Activated gamma-delta T cell treated with Interleukin-2 at 50 U/mL for 16 hours (primary cell): ENCODE measurements at places on chromosomes 1 and 21.

- no peak for DNase-seq
Measured at GRCh38 chr1:109717729-109718128, 5.7 kb downstream of the GSTM5 start.

DNA sequence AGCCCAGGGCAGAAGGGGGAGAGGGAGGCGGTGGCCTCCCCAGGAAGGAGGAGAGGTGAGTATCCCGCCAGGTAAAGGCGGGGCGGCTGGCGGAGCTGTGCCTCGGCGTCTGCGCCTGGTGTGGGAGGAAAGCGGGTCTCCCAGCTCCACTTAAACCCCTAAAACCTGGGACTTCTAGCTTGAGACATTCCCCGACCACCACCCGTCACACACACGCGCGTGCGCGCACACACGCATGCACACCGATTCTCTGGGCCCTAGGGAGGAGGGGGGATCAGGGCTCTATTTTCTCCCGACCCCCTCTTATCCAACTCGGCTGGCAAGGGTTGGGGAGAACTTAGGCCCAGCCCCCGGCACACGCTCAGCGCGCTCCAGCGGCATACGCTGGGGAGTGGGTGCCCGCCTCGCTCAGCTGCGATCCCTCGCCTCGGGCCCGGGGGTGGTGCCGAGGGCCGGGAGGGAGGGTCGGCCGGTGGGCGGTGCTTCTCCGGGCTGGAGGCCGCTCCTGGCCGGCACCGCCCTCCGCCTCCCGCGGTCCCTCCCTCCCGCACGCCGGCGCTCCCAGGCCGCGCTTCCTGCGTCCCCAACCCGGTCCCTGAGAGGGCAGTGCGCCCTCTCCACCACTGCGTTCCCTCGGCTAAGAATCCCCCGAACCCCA, at the start of gene TMEM51:
TSS of gene TMEM51 (plus strand) at position 564 of the 658 bp plus-strand sequence. CDS start 61,341 bp downstream, outside the sequence.
- no peak for DNase-seq

DNA sequence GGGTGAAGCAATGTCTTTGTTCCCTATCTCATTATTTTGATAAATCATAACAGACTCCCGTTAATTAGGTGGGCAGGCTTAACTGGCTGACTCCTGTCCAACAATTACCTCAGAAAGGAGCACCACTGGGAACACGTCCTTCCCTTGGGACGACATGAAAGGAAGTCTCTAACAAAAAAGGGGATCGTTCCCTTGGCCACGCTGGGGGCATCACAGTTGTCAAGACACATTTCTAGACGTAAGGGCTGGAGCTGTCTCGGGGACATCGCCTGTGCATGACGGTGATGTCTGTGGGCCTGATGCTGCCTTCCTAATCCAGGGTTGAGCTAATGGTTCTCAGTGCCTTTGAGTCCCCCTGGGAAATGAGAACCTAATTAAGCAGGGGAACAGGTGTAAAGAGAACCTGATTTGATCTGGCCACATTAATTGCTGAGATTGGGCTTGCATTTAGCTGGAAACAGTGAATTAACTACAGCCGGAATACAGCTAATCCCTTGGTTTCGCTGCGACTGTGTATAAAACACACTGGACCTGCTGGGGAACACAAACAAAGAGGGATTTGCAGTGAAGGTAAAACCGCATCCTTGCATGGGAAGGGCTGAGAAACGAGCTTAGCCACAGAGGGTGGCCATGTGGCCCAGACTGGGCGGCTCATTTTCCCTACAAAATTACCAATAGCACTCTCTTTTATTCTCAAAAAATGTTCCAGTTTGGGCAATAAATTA, 111.8 kb downstream of the MRPS6 start:
- no peak for DNase-seq

DNA sequence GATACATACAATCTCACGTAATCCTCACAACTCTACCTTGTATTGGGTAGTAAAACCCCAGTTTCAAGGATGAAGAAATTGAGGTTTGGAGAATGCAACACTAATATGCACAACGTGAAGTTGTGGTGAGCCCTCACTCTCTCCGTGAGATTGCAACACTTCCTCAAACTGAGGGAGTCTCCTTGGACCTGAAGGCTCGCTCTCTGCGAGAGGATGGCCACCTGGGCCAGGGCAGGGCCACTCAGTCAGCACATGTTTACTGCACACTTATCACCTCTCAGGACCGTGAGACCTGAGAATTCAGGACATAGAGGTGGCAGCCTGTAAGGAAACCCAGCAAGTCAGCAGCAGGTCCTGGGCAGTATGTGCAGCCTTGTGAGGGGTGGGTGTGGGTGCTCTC, 8.7 kb downstream of the SH3BP5L start:
- DNase-seq, result no peak

- no peak for DNase-seq
Measured at GRCh38 chr1:166868639-166869038, 7.4 kb downstream of the TADA1 start.

DNA sequence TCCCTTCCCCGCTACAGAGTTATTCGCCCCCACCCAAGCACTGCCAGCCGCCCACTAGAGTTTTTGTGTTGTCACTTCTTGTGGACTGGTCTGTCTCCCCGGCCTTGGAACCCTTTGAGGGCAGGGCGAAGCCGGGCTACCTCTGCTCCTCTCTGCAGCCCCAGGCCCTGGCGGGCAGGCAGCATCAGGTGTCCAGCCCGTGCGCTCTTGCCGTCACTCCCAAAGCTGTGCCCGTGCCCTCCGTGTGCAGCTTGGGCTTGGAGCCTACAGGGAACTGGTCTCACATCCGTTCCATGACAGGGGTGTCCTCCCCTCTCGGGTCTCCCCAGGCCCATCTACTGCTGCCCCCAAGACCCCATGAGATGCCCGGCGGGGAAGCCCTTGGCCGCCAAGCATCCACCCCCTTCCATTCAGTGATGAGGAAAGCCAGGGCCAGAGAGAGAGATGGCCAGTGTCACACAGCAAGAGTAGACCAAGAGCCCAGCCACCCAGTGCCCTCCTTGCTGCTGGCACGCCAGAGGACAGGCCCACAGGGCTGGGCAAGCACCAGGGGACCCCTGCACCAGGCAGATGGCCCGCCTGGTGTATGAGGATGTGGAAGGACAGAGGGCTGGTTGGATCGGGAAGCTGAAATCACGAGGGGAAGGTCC, 15.3 kb upstream of the LDLRAP1 start:
- no peak for DNase-seq

DNA sequence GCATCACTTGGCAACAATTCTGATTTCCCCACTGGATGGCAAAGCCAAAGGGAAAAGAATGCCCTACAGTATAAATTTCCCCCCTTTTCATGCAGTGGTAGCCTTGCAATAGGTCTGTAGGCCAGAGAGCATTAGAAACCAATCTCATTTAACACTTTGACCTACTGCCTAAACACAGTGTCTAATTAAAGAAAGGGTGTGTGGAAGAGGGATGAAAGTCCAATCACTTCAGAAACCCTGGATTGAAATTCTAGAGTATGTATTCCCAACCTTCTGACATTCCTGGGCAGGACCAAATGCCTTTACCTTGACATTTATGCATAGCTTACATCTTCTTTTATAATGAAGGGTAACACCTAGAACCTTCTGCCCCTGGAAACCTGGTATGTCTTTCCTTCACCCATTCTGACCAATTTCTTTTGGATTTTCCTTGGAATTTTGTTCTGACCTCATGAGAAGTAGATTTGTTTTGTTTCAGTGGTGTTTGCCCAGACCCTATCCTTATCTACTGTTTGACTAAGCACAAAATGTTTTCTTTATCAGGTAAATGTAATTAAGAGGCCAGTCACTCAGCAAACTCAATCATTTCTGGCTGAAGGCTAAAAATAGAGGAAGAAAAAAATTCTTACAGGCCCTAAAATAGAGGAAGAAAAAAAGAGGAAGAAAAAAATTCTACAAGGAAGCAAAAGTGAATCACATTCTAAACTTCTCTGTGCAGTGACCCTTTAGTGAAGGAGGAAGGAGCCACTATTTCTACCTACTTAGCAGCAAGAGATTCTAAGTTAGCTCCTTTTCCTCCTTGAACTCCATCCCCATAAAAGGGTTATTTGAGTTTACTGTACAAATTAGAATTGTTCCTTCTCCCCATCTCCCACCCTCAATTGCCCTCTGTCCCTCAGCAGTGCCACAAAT, 129.5 kb upstream of the DSCAM start:
- DNase-seq, result no peak

DNA sequence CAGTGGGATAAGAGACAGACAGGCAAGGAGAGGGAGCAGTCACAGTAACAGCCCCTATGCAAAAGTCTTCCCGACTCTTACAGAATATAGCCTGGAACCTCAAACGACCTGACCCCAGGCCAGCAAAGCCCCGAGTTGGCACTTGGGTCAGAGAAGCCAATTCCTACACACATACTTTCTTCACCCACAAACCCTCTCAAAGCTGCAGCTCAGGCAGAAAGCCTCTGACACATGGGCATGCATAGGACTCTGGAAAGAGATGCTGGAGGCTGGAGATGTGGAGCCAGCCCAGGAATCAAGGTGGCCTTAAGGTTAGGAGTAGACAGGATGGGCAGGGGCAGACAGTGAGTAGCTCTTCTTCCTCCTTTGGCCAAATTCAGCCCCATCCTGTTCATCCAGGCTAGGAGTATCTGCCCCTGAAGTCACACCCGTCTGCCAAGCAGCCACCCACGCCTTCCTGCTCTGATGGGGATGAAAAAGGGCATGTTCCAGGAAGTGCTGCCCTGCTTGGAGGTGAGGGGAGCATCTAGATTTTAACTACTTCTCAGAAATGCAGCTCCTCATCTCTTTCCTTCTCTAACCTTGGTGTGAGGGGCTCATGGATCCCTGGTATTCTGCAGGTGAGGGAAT, 7.8 kb downstream of the SLC41A1 start:
- DNase-seq, result no peak

GRCh38 chr1:7269525-7269924, 484.3 kb downstream of the CAMTA1 start:
- DNase-seq, result no peak

- no peak for DNase-seq
Measured at GRCh38 chr1:101190441-101190840, 46.4 kb upstream of the S1PR1 start.

GRCh38 chr1:246784621-246785493, 60.6 kb downstream of the SCCPDH start:
- no peak for DNase-seq

DNA sequence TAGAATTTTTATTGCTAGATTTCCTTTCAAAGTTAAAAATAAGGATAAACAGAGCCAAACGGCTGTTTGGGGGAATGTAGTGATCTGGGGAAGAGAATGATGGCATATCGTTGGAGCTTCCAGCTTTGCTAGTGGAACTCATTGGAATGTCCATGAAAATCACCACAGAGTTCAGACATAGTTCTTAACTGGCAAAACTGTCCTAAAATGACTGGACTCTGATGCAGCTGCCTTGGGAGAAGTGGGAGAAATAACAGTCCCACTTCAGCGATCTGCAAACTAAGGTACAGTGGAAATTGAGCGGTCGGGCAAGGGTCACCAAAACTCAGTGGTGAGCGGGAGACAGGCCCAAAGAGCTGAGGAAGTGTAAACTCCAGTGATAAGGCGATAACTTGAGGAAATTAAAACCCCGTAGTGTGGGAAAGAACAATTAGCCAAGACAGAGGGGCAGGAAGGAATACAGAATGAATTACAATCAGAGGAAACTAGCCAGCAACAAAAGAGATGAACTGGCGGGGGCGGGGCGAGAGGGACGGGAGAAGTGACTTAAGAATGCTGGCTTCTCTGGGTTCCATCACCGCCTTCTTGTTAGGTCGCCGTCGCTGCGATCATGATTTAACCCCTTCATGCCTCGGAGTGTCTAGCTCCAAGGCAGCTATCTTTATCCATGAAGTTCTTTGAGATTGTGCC, 89.8 kb upstream of the ARHGAP29 start:
- no peak for DNase-seq
